ENCODE measurements at places on chromosomes 3 and 15.
A peak's percentile ranks its signal among the peaks of the same experiment; 100 is the strongest.

GRCh38 chr15:79987969-79988368 lies 17.0 kb upstream of the BCL2A1 start:
- no peak for DNase-seq

DNA sequence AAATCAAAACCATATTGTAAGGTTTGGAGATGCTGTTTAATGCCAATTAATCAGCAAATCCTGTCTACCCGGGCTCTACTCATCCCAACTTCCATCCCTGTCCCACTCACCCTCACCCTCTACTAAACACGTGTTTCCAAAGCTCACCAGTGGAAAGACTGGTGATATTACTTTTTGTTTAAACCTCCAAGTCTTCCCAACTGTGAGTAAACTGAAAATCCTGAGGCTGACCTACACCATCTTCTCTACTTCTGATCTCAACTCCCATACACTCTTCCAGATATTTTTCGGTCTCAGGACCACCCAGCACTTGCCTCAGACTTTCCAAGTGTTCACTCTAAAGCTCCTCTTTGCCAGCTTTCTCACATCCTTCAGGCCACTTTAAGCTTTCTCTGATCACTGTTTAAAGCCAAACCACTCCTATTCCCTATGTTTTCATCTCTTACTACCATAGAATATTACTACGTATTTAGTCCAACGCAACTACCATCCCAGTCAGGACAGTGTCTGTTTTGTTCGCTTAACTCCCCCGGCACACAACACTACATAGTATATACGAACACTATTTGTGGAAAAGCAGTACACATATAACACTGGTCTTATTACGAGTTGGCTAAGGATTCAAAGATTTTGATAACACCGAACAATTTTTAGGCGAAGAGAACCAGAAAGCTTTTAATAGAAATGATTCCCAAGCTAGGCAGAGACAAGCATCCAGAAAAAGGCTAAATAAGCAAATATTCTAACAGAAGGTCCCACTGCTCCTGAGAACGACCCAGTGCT lies 684 bp downstream of the RPL4 start:
- no peak for DNase-seq

GRCh38 chr15:64775551-64776401 lies at the start of gene RBPMS2:
Gene RBPMS2 (minus strand): TSS chr15:64775589. CDS start chr15:64775319, 270 bp downstream.
- no peak for DNase-seq

- DNase-seq: no peak
Measured at GRCh38 chr3:85737846-85738245, 779.1 kb downstream of the CADM2 start.

GRCh38 chr3:186724911-186725310 lies 7.8 kb downstream of the KNG1 start:
- no peak for DNase-seq

GRCh38 chr15:88644741-88645140 lies 5.9 kb downstream of the ISG20 start:
- DNase-seq: no peak

DNA sequence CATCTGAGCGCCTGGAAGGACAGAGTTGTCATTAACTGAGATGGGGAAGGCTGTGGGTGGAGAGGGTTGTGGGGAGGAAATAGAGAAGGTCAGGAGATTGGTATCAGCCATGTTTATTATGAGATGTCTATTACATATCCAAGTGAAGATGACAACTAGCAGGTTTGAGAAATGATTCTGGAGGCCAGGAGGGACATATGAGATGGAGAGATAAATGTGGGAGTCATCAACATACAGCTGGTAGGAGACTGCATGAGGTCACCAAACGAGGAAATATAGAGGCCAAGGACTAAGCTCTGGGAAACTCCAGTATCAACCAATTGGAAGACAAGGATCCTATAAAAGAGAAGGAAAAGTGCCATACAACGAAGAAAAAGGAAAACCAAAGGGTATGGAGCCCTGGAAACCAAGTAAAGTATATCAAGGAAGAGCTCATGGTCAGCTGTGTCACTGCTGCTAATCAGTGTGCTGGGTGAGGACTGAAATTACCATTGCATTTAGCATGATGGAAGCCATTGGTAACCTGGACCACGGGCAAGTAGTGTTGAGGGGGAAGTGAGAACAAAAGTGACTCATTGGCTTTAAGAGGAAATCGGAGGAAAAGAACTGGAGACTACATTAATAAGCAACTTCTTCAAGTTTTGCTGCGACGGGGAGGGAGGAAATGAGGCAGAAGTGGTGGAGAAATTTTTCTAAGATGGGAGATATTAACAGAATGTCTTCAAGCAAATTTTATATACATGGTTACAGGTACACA lies 14.0 kb upstream of the UACA start:
- no peak for DNase-seq

DNA sequence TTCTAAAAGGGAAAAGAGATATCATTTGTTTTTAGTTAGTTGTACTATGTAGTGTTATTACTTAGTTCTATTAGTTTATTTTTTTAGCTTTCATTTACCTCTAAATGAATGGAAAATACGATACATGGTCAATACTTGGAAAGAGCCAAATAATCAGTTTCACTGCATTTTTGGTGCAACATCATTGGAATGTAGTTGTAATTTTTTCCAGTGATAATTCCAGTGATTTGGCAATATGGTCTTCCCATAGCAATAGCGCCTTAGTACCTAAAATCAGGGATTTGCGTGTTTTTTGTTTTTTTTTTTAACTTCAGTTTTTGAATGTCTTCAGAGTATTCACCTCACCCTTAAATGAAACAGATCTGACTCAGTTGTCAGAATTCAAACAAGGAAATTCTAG lies 41.8 kb downstream of the RAB8B start:
- DNase-seq: no peak

- no peak for DNase-seq
Measured at GRCh38 chr3:16400106-16400931, 113.2 kb downstream of the RFTN1 start.

- no peak for DNase-seq
Measured at GRCh38 chr15:66895794-66896453, 169.5 kb upstream of the SMAD3 start.

DNA sequence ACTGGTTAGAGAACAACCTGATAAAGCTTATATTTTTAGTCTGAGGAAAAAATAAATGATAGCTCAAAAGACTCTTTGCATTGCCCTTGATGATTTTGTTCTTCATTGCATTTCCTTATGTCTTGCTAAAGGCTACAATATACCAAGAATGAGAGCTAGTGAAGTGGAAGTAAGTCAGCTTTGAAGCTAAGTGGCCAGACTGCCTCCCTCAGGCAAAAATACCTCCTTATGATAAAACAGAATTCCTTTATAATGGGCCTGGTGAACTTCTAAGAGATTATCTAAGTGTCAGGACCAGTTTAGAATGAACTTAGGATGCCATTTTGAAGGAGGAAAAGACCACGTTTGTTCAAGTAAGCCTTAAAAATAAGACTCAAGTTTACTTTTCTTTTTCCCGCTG lies 678.4 kb downstream of the ROBO2 start:
- no peak for DNase-seq

DNA sequence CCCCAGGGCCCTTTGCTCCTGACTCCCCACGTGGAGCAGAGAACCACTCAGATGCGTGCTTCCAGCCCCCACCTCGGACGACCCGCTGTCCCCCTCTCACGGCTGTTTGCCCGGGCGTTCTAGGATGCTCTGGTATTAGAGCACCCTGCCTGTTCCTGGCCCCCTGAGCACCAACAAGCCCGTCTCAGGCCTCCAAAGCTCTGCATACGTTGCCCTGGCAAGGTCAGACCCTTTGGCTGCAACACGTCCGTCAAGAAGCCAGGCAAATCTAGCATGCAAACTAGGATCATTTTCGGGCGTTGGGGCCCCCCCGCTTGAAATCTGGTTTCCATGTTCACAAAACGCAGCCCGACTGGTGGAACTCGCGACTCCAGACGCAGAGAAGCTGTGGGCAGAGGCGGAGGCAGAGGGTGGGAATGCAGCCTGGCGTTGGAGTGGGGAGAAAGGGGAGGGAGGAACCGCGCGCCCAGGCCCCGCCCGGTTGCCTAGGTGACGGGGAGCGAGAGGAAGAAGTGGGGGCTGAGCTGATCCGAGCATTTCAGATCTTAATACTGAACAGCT lies 86.2 kb upstream of the PIAS1 start:
- peak; percentile 5 for DNase-seq

DNA sequence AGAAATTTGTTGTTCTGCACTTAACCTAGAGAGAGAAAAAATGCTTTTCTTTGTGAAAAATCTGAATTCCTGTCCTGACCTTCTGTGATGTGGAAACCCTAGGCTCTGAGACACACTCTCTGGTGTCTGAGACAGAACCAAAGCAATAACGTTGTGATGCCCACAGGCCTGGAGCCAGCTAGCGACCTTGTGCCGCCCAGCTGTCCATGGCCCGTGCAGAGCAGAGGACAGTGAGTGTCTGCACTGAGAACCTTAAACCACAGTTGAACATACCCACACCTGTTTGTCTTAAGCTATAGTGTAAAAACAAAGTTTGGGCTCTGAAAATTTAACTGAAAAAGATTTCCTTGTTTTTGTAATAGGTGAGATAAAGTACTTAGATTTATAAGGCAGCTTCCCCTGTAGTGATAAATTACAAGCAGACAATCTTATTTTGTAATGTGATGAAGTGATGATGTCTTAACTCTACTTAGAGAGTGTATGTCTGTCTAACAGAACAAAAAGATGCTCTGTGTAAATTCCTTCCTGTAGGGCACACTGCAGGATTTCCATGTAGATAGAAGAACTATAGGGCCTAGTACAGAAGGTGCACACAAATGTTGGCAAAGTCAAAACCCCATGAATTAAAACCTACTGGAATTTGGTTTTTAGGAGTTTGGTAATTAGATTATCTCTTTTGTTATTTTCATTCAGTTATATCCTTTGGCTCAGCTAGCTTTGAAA lies 62.7 kb downstream of the SNRK start:
- no peak for DNase-seq

DNA sequence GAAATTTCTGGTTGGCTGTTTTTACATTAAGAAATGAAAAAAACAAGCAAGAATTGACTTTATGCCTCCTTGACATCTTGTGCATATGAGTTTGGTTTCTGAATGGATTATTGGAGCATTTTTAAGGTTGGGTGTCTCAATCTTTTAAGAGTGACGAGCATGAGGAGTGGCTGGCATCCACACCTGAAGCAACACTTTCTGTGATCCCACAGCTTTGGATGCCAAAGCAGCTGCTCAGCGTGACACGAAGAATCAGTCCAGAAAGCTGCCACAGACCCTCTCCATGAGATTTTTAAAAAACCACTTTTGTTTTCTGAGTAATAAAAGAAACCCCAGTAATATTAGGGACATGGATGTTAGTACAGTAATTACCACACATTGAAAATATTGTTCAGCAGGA lies 154.5 kb downstream of the KLF13 start:
- DNase-seq: no peak

DNA sequence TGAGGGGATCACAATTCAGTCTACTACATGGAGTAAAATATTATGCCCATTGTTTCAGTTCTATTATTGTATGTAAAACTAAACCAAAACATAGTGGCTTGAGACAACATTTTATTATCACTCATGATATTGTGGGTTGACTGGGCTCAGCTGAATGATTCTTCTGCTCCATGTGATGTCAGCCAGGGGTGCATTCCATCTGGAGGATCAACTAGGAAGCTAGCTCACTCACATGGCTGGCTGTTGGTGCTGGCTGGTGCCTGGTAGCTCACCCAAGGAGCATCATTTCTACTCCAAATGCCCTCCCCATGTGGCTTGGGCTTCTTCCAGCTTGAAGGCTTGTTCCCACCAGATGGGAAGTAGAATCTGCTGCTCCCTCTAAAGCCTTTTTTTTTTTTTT lies 51.8 kb upstream of the CLRN1 start:
- no peak for DNase-seq

- DNase-seq: no peak
Measured at GRCh38 chr3:120850381-120851295, 57.4 kb upstream of the STXBP5L start.
